ENCODE measurements at places on chromosomes 5 and 9.

- DNase-seq: no peak
These were observed 193.7 kb downstream of the PIK3R1 start for GRCh38 chr5:68409259-68409658.

DNA sequence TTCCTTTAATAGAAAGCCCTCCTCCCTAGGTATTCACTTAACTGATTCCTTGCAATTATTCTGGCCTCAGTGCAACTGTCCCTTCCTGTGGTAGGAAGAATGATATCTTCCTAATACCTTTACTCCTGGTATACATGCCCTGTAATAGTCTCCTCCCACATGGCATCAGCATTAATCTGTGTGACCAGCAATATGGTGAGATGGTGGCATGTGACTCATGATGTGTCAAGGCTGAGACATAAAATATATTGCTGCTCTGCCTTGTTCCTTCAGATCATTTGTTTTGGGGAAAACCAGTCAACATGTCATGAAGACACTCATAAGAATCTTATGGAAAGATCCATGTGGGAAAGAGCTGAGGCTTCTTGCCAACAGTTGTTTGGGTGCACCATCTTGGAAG, 149.1 kb upstream of the TRPM3 start:
- DNase-seq: no peak

- DNase-seq: no peak
These were observed 51.2 kb upstream of the ZSWIM6 start for GRCh38 chr5:61280761-61281427.

GRCh38 chr9:86822006-86822801, 125.1 kb downstream of the GAS1 start:
- DNase-seq: no peak

GRCh38 chr5:141717043-141717442, 35.0 kb upstream of the ARAP3 start:
- DNase-seq: no peak

Measured in cerebellar nuclear complex (tissue), 1 donor.